ENCODE measurements at places on chromosomes 5 and 9.

GRCh38 chr9:9560382-9561035 lies 1052.3 kb downstream of the PTPRD start:
- no peak for DNase-seq

- peak; percentile 69 for DNase-seq
Observed at GRCh38 chr5:124650951-124651662, 95.3 kb downstream of the ZNF608 start.

DNA sequence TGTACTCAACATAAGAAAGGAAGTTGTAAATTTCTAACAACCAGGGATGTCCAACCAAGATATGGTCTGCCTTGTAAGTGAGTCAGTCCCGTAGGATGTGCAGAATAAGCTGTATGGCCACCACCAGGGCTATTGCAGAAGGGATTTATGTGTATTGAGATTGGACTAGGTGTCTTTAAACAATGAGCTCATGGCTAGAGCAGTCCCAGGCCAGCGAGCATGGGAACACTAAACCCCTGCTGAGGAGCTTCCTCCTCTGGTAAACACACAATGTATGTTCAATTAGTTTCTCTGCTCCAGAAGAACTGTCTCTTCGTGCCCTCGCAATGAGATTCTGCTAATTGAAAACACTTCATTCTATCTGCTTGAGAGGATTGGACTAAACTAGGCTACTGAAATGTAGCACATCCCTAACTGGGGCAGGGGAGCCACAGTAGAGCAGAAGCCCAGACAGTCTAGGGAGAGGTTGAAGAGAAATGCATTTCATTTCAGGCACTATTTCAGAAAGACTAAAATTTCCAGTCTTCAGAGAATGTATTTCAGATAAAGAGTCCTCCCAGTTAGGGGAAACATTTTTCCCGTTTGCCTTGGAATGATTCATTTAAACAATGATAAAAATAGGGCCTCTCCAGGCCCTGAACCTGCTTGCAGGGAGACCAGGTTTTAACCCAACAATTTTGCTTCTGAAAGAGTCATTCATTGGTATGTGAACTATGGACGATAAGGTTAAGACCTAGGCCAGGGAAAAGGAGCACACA lies 154.7 kb downstream of the FAM114A2 start:
- DNase-seq, result no peak

GRCh38 chr9:104984542-104984941 lies 56.6 kb upstream of the ABCA1 start:
- DNase-seq, result no peak

GRCh38 chr5:137754961-137755762 lies 999 bp upstream of the HNRNPA0 start:
- no peak for DNase-seq

DNA sequence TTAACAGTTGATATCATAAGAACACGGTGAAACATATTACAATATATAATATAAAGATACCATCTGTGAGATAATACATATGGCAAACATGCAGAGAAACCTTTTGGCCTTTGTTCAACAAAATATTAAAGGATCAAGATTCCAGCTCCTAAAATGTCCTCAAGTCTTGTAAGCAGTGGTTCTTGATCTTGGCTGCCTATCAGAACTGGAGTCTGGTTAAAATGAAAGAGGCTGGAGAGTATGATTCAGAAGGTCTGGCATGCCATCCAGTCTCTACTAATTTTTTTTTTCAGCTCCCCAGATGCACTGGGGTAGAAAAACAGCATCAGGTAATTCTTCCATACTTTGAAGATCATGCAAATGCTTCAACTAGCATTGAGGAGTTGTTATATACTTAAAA lies 83.2 kb downstream of the TNC start:
- peak; percentile 73 for DNase-seq

DNA sequence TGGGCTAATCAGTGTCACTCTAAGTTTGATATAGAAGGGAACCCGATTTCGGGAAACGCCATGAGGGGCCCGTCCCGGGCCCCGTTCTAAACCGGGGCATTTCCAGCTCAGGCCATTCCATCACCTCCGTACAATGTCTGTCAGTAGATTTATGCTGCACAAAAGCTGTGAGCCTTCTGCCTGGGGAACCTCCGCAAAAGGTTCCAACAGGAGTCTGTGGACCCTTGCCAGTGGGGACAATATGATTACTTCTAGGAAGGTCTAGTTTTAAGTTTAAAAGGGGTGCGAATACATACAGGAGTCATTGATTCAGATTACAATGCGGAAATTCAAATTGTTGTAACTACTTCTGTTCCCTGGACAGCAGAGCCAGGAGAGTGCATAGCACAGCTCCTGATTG lies 57.6 kb downstream of the RAPGEF1 start:
- DNase-seq, result no peak

DNA sequence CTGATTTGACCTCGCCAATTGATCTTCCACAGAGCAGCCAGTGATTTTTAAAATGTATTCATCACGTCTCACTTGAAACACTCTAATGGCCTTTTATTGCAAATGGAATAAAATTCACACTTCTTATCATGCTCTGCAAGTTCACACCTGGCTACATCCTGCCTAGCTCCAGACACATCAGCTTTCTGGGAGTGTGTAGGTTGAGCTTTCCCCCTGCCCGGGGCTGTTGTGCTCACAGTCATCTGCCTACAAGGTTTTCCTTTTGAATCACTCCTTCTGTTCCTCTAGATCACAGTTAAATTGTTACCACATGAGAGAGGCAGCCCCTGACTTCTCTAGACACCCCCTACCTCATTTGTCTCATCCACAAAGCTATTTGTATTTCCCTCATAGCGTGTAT lies 674.5 kb downstream of the PRELID2 start:
- DNase-seq, result no peak

GRCh38 chr5:132023258-132024116 lies 12.0 kb upstream of the ACSL6 start:
- DNase-seq, result no peak

GRCh38 chr5:55900068-55900467 lies 48.9 kb downstream of the IL31RA start:
- DNase-seq, result no peak

- DNase-seq, result no peak
Observed at GRCh38 chr5:91352831-91353695, 30.1 kb downstream of the ARRDC3 start.

DNA sequence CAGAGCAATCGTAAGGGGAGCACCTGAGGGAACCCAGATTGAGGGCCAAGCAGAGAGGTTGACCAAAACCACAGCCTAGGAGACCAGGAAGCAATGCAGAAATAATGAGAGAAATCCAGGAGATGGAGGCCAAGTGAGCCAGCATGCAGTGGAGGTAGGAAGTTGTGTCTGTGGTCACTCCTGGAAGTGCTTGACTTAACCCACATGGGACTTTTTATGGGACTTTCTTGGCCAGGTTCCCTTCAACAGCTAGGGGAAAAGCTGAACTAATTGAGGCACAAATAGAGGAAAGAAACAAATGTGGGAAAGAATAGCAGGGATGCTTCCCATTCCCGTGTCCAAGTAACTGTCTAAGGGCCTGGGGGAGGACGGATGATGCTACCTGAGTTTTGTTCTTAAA lies 293.2 kb upstream of the CLINT1 start:
- DNase-seq, result no peak

DNA sequence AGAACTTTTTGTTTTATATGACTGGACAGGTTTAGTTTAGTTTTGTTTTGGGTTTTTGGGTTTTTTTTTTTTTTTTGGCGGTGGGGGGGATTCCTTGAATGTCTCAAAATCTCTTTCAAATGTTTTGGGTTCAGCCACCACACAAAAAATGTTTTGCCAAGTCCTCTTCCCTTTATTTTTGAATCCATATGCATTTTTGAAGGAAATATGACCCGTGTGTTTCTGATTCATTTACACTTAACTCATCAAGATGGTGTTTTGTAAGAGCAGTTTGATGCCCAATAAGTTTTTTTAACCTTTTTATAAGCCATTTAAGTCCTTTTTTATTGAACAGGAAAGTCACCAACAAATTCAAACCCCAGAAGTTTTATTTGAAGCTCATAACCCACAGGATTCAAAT lies 209.8 kb downstream of the CWC27 start:
- DNase-seq, result no peak

GRCh38 chr9:75844321-75844720 lies 46.2 kb upstream of the PCSK5 start:
- no peak for DNase-seq

DNA sequence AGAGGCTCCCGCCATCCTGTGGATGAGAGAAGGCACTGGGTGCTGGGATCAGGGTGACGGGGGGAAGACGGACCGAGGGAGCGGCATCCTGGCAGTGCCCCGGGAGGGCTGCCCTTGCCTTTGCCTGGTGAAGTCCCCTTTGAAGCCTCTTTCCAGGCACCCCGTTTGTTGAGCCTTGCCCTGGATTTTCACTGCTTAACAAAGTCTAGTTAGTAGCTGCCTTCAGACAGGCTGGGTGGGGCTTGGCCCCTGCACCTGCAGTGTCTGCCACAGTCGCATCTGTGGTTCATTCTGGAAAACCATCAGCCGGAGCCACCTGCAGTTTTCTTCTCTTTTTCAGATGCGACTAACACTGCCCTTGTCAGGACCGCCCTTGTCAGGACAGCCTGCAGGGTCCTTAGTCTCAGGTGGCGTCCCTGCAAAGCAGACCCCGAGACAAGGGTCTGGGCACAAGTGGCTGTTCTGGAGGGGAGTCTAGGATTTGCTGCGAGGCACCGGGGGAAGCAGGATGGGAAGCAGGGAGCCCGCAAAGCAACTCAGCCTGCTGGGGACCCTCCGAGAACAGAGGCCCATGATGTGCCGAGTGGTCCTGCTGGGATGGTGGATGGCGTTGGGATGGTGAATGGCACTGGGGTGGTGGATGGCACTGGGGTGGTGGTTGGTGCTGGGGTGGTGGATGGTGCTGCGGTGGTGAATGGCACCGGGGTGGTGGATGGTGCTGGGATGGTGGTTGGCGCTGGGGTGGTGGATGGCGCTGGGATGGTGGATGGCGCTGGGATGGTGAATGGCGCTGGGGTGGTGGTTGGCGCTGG lies 147.9 kb upstream of the COL5A1 start:
- DNase-seq, result no peak

DNA sequence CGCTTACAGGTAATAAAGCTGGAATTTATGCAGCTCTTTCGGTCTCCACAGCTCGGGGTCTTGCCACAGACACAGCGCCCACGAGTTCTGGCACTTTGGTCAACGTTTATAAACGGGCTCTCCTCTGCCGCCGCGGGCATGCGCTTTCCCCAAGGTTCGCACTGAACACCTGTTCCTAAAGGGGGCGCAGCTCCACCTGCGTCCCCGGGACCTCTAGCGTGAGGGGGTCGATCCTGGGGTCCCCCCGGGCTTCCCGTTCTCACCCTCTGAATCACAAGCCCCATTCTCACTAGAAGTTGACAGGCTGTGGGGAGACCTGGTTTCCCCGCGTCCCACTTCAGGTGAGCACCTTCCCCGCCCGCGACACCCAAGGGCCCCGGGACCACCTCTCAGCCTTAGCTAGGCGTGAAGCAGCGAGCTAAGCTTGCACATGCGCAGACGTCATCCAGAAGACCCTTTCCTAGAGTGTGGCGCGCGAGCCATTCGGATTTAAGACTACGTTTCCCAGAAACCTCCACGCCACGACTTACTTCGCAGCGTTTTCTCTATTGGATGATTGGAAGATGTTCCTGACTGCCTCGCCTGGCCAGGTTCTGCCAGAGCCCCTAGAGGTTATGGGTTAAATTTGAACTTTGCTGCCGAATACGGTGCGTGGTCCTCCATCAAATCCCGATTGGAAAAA lies 21.3 kb upstream of the ZNF782 start:
- no peak for DNase-seq

DNA sequence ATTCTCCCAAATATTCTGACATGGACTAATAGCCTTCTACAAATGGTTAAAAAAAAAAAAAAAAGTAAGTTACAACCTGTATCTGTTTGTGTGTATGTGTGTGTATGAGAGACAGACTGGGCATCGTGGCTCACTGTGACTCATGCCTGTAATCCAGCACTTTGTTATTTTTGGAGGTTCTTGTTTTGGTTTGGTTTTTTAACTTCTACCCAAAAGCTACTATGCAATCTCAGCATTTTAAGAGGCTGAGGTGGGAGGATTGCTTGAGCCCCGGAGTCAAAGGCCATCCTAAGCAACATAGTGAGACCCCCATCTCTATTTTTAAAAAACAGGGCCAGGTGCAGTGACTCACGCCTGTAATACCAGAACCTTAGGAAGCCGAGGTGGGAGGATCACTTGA lies 17.6 kb upstream of the HAVCR1 start:
- peak; percentile 7 for DNase-seq
